ENCODE measurements at places on chromosomes 7 and 10.

GRCh38 chr10:11180228-11180627 lies 162.6 kb downstream of the CELF2 start:
- DNase-seq, result peak; percentile 30

DNA sequence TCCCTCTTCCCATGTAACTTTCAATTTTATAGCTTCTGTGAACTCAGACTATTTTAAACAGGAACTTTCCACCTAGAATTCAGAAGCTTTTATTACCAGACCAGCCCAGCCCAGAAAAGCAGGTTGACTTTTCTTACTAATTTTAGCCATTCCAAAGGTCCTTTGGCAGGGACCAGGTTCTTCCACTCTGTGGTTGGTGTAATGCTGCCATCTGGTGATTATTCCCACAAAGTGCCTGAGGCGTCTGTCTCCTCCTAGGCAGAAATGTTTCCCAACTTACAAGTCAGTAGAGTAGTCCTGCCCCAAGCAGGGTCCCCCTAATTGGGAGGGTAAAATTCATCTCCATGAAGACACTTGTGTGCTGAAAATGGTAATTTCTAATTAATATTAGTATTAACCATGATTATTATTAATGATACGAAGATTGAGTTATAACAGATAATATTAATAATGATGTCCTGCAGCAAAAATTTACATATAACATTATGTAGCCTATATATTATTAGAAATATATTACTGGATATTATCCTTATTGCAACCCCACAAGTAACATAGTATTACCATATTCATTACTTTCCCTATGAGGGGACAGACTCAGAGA lies 53.0 kb upstream of the PPP1R17 start:
- DNase-seq, result no peak

DNA sequence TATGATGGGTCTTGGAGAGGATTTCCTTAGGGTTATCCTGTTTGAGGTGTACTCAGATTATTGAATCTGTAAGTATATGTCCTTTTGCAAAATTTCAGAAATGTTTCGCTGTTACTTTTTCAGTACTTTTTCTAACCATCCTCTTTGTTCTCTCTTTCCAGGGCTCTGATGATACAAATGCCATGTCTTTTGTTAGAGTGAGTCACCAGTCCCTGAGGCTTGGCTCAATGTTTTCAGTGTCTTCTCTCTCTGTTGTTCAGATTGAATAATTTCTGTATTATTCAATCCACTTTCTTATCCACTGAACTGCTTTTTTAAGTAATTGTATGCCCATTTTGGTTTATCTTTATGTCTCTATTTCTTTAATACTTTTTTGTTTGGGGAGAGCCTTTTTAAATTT lies 449.4 kb downstream of the TNS3 start:
- DNase-seq, result no peak

GRCh38 chr7:63899691-63900393 lies 98.8 kb upstream of the ZNF722 start:
- DNase-seq, result peak; percentile 67

DNA sequence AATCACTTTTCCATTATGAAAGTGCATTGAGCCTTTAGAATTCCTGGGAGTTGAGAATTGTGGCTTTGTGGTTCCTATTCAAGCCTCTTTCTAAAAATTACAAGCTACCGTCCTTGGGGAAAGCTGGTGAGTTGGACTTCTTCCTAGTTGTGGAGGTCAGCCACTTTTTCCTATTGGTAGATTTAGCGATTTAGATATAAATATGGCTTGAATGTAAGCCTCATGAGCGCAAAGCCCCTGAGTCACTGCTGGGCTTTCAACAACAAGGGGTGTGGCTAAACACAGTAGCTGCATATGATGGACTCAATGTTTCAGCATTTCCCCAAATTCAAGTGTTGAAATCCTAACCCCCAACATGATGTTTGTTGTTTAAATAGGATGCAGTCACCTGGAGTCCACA lies 150.0 kb upstream of the IGFBP3 start:
- no peak for DNase-seq

- no peak for DNase-seq
These were observed 10.8 kb downstream of the AFAP1L2 start for GRCh38 chr10:114393482-114393881.

DNA sequence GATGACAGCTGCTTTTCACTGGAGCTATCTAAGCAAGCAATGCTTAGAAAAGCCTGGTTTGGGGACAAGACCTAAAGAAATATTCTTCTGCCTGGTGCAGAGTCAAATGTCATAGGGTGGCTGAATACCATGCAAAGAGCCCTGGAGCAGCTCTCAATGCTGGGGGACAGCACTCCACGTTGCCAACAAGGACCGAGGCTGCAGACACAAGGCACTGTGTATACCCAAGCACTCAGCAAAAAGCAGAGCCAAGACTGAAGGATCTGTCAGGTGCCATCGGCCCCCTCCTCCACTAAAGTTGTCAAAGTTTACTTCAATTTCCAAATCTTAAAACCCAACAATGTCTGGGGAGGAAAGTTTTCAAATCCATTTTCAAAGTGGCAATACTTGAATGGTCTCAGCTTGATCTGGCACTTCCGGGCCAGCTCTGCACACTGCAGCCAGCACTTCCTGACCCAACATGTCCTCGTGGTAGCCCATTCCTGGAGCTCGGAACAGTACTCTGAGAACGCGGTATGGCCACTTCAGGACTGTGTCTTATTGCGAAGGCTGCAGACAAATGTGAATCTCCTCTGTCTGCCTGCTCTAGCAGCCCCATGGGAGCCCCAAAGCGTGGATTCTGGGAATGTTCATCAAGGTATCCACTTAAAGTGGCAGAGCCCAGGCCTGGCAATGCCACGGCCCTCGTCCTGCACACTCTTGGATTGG lies 191.8 kb downstream of the TNS3 start:
- DNase-seq, result no peak

- DNase-seq, result no peak
These were observed 114.0 kb upstream of the LYZL2 start for GRCh38 chr10:30743586-30743985.

- no peak for DNase-seq
These were observed 15.6 kb upstream of the LMTK2 start for GRCh38 chr7:98091061-98091460.

GRCh38 chr7:27248427-27248806 lies 5.8 kb downstream of the EVX1 start:
- DNase-seq, result no peak

DNA sequence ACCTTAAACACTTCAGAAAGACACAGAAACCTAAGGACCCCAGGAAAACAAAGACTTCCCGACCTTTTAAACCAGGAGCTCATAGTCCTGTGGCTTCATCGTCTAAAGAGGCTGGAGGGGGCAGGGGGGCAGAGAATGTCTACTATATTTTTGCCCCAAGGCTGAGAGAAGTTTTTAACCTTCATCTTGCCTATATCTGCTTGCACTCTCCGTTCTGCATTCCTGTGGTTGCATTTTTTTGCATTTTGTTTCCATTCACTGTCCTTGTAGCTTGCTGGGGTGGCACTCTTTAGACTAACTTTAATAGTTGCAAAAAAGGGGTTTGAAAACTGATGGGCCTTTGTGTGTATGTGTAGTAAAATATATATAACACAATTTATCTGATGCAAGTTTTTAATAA lies 23.7 kb downstream of the PRKAR2B start:
- no peak for DNase-seq

DNA sequence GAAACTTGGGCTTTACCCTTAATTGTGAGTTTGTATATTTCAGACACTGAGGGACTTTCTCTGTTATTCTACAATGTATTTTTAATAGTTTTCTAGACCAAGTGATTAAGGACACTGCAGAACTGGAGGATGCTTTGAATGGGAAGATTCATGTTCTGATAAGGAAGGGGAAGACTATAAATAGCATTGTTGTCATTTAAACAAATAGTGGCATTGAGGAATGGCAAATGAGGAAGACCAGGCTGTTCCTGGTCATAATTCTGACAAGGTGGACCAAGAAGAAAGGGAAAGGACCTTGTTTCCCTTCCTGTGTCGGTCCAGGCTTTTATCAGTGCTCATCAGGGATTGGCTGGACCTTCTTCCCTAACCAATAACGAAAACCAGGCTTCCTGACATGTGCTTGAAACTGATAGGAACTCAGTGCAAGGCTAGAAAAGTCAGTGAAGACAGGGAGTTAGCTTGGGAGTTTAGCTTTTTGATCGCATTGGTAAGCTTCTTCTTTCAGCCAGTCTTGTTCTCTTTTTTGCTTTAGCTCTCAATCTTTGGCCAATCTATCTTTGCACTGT lies 116.2 kb downstream of the ITGA8 start:
- no peak for DNase-seq

- DNase-seq, result no peak
These were observed 12.5 kb downstream of the STAG3 start for GRCh38 chr7:100190048-100190711.

- DNase-seq, result no peak
These were observed 825.3 kb upstream of the MBL2 start for GRCh38 chr10:53597835-53598251.

All from activated CD4-positive, CD25-positive, alpha-beta regulatory T cell (primary cell).